MCF 10A (cell line): ENCODE measurements at places on chromosomes 3 and 15. TPM values are rescaled to one million over a fixed set of nuclear protein-coding genes. Genes with fewer than 3 reads are reported as not detected.

DNA sequence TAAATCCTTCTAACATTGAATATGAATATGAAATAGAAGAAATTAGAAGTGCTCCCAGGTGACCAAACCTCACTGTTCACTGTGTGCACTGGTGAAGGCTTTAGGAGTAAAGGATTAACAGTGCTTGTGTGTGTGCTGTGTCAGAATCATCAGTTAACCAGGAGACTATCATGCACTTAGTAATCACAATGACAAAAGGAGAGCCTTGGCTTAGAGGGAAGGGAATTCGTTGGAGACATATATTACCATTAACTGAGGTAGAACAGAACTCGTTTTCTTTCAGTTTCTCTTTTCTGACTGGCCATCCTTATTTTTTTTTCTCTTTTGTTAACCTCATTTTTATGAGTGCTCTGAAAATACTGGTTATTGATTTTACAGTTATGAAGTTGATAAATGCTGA is 213.3 kb upstream of the GBE1 start:
- DNase-seq = no peak

Gene LMOD3
- not detected in 2 replicates for total RNA-seq

Gene GOLGA8Q
- 2.0 TPM in 1 of 2 replicates, not detected in the other for total RNA-seq

Gene GALNT15
- total RNA-seq = 3.0 and 10.2 TPM in 2 replicates

Gene GRAMD1C
- 0.64 and 0.79 TPM in 2 replicates for total RNA-seq

Gene MEX3B
- 4.6 and 5.3 TPM in 2 replicates for total RNA-seq
